ENCODE measurements at places on chromosomes 11 and 22.

- DNase-seq = no peak
These were observed 67.9 kb upstream of the API5 start for GRCh38 chr11:43243927-43244326.

- no peak for DNase-seq
These were observed 27.9 kb upstream of the PAK1 start for GRCh38 chr11:77501758-77502157.

DNA sequence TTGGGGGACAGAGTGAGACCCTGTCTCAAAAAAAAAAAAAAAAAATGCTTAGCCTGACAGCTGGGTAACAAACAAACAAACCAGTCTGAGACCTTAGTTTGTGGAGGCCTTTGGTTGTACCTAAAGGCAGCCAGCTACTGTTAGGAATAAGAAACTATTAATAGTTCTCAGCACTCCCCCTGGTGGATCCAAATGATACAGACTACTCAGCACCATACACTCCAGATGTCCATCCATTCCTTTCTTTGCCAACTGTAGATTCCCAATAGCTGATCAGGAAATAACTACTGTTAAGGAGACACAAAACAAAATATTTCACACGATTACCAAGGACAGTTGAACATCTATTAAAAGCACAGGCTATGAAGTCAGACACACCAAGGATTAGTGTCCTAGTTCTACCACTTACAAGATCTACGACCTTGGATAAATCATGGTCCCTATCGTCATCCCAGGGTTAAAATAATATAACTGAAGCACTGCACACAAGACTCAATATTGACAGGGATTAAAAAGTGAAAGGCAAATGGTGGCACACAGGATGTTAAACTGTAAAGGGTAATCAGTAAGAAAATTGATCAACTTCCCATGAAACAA lies 17.2 kb downstream of the CLDN25 start:
- DNase-seq = no peak

GRCh38 chr11:71404209-71404608 lies 44.0 kb downstream of the DHCR7 start:
- no peak for DNase-seq

DNA sequence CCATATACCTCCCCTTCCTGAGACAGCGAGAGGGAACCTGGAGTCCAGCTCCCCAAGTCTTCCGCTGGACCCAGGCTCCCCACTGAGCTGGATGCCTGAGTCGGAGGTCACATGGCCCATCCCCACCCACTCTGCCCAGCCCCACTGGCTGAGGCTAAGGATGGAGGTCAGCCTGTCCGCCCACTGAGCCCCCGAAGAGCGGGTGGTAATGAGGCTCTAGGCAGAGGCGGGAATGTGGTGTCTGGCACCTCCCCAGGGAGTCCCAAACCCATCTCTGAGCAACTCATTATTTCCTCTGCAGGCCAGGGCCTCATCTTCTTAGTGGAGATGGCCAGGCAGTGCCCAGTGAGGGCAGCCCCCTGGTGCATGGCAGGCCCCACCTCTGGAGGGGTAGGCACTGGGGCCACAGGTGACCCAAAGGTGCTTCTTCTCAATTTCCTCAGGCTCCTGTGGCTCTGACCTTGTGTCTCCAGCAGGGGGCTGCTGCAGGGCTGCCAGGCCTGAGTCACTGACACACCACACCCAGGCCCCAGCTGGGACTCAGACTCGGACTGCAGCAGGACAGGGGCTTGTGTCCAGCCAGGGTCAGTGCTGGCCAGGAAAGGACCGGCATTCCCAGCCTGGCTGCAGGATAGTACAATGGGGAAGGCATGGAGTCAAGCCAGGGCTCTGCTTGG lies 10.2 kb upstream of the PDE2A start:
- no peak for DNase-seq

DNA sequence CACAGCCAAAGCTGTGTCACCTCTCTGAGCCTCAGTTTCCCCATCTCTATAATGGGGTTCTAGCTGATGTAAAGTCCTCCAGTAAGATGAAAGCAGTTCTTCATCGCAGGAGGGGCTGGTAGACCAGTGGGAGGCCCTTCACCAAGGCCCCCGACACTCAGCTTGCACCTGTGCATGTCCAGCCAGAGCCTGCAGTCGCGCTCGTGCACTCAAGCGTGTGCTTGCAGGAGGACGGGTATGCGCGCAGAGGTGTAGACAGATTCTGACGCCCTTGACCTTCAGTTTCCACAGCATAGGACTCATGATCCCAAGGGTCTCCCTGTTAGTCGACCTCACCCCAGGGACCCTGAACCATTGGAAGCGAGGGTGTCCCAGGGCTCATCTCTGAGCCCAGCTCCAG lies 633.7 kb downstream of the TBC1D22A start:
- DNase-seq = no peak

GRCh38 chr11:119484741-119485605 lies 62.0 kb upstream of the THY1 start:
- no peak for DNase-seq

DNA sequence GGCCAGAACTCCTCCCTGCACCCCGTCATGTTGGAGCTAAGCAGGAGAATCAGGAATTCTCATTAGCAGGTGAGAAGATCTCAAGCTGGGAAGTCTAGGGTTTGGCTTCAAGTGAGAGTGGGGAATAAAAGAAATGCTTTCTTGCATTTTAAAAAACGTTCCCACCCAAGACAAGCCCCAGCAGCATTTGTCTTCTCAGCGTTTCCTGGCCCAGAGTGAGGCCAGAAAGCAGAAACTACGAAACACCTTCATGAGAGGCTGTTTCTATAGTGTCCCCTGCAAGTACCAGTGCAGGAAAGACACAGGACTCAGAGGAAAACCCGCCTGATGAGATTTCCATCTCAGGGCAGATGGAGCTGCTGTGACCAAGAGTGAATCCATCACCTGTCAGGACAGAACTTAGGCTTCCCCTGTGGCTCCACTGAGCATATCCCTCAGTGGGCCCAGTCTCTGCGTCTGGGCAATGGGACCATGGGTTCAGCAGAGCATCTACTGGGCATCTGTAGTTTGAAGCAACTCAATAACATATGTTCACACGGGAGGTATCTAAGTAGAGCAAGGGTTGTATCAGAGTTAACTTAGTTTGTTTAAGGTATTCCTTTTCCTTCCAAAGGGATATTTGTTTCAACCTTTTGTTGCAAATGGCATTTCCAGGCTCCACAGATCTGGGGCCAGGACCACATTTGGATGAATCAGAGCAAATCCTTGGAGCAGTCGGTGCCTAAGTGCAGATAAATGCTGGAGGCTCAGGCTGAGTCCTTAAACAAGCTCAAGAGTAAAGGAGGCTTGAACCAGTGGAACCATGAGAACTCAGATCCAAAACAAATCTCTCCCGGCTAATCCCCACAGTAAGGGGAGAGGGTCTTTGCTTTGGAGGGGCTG lies 548.3 kb downstream of the MIAT start:
- no peak for DNase-seq

DNA sequence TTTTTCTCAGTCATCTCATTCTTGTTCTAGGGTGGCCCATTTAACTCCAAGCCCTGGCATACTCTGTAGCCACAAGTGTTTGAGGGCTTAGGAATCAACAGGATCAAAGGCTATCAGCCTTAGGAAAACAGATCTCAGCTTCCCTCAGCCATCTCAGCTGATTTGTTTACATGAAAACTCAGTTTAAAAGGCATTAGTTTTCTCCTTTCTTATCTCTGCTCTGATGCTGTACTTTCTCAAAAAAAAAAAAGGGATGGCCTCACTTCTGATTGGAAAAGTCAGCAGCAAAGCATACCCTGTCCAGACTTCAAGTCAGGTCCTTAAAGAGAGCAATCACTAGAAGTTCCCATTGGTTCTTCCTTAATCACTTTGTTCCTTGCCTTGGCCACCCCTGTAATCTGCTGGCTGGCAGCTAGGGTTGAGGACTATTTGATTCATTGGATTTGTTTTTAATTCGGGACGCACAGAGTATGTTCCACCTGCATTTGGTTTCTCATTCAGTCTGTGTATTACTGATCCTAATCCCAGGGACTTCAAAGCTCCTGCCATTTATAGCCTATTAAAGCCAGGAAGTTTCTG lies 102.8 kb downstream of the EXT2 start:
- DNase-seq = no peak

DNA sequence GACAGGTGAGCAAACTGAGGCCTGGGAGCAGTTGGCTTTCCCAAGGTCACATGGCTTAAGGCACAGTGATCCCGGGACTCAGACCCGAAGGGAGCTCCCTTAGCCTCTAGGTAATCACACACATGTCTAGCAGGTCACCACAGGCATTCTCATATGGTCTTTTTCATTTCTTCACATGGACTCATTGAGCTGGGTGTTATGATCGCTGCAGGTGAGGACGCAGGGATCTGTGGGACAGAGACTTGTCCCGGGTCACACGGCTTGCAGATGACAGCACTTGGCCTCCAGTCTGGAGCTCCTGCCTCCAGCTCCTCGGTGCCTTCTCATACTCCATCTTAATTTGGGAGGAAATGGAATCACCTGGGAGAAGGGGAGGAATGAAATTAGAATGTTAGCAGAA lies 23.6 kb upstream of the CACNG2 start:
- DNase-seq = no peak

- no peak for DNase-seq
These were observed 24.2 kb downstream of the EIF3F start for GRCh38 chr11:8011371-8011770.

- DNase-seq = no peak
These were observed 130.1 kb downstream of the SOX6 start for GRCh38 chr11:16226245-16226644.
